ENCODE measurements at places on chromosomes 2 and 18.

DNA sequence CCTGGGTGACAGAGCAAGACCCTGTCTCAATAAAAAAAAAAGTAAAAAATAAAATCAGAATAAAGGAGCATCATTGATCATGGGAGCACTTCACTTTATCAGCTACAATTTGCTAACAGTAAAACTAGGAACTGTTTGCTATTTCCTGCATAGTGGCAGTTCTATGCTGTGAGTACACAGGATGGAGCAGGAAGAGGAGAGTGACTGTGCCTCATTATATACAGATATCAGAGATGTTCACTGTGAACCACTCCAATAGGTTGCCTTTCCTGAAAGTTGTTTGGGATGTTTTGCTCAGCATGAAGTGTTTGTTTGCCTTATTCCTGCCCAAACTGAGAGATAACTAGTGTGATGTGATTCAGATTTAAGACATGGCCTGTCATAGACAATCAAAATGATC, 151.4 kb upstream of the EPAS1 start:
- DNase-seq, result no peak

DNA sequence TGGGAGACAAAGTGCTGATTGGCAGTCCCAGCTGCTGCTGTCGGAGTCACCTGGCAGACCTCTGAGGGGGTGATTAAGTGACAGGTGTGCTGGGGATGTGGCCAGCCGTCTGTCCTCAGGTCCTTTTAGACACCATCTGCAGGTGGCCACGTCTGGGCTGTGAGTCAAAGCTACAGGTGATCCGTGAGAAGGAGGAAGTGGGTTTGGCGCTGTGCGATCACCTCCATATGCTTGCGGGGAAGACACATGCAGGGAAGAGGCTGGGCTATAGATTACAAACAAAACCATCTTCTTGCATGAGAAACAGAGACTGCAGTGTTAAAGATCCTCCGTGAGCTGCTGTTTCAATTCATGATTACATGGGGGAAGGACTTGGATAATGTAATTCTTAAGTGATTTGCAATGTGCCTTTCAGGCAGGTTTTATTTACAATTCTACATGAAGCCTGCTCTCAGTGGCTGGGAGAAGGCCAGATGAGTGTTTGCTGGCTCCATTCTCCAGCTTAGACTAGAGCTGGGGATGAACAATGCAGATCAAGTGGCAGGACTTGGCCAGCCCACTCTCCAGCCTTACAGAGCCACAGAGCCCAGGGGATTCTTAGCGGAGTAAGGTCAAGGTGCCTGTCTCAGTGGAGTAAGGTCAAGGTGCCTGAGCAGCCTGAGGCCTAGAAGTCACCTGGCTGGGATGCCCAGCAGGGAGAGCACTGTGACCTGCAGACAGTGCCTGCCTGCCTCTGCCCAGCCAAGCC, 87.8 kb downstream of the LYPD1 start:
- no peak for DNase-seq

DNA sequence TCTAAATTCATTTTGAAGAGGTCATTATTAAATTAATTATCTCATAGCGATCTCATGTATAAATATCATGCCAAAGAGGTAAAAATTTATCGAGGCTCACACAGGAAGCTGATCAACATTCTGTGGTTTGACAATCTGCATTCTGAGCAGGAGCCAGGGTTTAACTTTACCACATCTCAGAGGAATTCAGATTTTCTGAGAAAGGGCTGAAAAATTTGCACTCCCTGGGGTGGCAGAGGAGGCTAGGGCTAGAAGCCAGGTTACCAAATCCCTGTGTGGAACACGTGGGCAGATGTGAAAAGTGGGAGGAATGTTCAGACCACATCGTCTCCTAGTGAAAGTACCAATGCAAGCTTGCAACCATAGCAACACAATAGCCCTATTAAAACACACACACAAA, 63.5 kb upstream of the CTLA4 start:
- peak; percentile 73 for DNase-seq

GRCh38 chr2:208025814-208026184, 472 bp upstream of the PLEKHM3 start:
- no peak for DNase-seq

GRCh38 chr2:188977317-188977716, 3.1 kb downstream of the COL3A1 start:
- DNase-seq, result no peak

DNA sequence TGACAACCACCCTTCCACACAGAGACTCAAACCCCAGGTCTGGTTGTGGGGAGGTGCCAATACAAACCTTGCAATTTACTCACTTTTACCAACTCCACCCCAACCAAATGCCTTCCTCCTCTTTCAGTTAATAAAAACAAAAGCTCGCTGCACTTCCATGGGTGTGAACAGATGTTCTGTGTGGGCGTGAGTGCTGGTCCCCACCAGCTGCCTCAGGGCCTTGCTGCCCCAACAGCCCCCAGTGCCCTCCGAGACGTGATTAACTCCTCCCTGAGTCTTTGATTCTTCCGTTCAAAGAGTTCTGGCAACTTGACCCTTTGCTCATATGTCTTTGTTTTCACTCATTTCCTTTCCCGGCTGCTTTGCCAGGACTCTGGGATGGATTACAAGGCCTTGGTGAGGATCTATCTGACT, 258.9 kb upstream of the CXCR4 start:
- no peak for DNase-seq

DNA sequence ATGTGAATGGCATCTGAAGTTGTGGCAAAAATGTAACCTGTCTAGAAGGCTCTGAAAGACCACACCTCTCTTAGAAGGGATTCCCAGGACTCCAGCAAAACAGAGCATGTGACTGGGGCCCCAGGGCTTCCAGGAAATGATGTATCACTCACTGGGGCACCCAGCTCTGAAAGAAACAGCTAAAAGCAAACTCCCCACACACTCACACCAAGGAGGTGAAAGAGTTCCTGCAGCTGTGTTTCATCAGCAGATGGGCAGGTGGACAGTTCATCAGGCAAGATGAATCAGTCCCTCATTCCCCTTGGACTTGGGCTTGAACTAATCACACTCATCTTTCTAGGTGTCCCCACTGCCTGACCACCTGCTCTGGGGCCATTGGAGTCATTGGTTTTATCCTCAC, 76.2 kb downstream of the CCBE1 start:
- DNase-seq, result no peak

DNA sequence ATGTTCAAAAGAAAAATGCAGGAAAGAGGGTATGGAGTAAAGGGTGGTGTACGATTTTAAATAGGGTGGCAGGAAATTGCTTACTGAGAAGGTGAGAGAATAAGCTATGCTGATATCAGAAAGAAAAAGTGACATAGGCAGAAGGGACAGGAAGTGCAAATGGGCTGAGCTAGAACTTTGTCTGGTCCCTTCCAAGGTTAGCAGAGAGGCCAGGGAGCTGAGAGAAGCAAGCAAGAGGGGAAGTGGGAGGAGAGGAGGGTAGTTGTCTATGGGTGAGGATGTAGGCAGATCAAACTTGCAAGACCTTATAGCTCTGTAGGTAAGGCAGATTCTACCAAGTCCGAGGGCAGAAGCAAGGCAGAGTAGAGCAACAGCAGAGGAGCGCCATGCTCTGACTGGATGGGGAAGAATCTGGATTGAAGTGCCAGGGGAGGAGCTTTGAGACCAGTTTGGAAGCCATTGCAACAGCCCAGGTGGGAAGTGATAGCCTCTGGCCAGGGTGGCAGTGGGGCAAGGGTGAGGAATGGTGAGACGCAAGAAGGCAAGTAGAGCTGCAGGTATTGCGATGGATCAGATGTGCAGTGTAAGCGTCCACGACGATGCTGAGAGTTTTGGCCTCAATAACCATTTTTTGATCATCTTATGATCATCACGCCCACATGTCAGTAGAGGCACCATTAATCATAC, 134.4 kb upstream of the APCDD1 start:
- DNase-seq, result no peak

- no peak for DNase-seq
Measured at GRCh38 chr18:49560624-49561288, 1.1 kb upstream of the LIPG start.
